Cerebellar nuclear complex (tissue), 1 donor: ENCODE measurements at places on chromosomes 1 and 21.

DNA sequence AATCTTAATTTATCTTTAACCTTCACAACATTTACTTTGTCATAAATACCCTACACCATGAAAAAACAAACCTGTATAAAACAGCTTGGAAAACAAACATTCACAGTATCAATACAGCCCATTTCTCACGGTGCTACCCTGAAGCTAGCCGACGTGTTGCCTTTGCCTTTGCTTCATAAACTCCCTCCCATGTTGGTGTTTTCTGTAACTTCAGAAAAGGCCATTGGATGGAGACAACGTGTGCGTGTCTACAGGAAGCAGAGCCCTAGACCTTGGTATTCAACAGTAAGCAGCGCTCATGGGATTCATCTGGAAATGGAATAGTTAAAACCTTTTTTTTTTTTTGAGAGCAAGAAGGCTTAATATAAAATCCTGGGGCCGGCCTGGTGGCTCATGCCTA is 7.2 kb upstream of the PRDM15 start:
- no peak for DNase-seq

GRCh38 chr1:199700551-199700950 is 327.0 kb upstream of the NR5A2 start:
- no peak for DNase-seq

DNA sequence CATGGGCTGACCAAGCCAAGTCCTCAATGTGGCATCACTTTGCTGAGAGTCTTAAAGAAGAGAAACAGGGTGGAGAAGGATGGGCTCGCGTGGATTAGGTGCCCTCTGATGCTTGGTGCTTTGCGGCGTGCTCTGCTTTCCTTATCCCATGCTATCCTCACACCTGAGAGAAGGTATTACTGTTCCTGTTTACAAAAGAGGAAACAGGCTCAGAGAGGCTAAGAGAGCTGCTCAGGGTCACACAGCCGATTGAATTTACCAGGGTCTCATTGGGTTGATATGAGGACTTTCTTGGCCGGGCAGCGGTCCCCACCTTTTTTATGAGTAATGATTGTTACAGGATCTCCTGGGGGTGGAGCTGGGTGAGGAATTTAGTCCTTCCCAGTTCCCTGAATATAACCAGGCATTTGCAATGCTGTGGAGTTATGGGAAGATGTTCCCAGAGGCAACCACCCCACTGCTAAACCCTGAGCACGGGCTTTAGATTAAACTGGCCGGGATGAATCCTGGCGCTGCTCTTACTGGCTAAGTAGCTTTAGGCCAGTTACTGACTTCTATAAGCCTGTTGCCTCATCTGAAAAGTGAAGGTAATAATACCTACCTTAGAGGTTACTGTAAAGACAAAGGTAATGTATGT is 4.5 kb downstream of the ASCL5 start:
- DNase-seq = no peak

DNA sequence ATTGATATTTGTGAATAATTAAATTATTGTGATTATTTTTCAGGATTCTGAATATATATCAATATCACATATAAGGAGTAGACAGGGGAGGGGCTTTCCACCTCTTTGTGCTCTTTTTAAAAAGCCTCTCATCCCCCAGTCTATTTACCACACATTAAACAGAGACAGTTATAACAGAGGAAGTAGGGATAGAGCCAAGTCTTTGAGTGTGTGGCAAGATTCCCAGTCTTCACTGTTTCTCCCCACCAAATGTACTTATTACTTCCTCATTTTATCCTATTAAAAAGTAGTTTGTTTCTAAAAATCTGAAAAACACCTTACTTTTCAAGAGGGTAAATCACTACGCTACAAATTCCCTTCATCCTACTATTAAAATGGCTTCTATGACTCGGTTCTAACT is 46.7 kb downstream of the EPS15 start:
- DNase-seq = no peak

DNA sequence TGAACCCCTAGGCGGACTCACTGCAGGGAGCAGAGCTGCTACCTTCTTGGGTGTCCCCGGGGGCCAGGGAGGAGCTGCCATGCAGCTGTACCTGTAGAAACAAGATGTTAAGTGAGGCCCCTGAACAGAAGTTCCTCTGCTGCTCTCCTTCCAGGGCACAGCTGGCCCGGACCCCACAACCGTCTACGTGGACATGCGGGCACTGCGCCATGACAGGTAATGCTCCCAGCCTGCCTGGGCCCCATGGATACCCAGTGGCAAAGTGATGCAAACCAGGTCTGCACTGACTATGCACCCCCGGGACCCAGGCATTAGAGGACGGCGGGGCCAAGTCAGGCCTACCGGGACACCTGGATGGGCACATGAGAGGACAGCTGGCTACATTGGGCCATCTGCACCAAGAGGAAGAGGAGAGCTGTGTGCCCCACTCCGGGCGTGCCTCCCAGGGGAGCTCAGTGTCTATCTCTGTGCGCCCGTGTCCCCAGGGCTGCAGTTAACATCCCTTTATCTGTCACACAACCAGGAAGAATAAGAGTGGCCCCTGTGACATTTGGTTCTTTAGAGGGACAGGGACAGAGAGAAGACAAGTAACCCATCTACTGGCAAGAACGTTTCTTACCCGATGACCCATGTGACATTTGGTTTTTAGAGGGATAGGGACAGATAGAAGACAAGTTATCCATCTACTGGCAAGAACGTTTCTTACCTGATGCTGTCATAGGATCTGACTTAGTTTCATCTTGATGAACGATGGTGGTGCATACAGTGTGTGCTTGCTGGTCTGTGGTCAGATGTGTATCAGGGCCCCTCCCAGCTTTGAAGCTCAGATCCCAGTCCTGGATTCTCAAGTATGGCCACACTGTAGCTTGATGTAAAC is 44.1 kb downstream of the S100B start:
- no peak for DNase-seq

DNA sequence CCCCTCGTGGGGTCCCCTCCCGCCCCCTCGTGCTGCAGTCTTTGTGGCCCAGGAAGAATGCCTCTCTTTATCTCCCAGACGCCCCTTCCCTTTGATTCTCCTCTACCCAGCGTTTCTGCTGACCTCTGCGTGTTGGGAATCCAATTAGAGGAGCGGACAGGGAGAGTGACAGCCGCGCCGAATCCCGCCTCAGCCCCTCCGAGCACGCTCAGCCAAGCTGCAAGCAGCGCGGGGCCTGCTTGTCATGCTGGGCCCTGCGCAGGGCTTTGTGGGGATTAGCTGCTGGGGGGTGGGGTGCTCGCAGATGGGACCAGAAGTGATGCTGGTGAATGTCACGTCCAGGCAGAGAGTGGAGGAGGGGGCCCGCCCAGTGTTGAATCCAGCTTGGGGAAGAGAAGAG is 91.1 kb downstream of the EPHB2 start:
- no peak for DNase-seq

GRCh38 chr1:27658951-27659496 is 13.0 kb downstream of the IFI6 start:
- no peak for DNase-seq

DNA sequence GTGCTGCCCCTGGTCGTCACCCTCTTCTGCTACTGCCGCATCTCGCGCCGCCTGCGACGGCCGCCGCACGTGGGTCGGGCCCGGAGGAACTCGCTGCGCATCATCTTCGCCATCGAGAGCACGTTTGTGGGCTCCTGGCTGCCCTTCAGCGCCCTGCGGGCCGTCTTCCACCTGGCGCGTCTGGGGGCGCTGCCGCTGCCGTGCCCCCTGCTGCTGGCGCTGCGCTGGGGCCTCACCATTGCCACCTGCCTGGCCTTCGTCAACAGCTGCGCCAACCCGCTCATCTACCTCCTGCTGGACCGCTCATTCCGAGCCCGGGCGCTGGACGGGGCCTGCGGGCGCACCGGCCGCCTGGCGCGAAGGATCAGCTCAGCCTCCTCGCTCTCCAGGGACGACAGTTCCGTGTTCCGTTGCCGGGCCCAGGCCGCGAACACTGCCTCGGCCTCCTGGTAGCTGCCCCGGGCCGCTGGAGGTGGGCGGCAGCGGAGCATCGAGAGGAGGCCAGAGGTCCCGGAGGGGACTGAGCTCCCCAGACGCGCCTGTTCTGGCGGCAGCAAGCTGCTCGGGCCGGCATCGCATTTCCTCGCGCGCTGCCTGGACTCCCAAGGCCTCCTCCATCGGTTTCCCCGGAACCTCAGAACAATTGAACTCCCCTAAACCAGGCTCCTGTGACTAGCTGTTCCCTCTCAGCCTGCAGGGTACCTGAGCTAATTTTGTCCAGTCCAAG is 1.1 kb downstream of the GPR25 start:
- DNase-seq = no peak

GRCh38 chr21:36218691-36219090 is 62.1 kb downstream of the DOP1B start:
- no peak for DNase-seq

DNA sequence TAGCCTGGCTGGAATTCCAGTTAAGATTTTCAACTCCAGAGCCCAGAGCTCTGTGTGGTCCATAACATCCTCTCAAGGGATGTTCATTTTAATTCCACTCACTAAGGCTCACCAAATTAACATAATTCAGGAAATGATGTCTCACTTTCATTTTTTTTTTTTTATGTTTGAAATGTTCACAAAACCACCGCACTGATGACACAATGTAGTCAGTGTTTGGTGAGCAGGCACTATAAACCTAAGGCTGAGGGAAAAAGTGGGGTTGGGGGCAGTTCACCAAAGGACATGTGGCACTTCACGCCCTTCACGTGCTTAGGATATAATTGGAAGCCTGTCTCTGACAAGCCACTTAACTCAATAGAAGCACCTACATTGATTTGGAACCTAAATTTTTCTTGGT is 177.3 kb upstream of the CAMK1G start:
- DNase-seq = no peak

GRCh38 chr1:53579221-53580008 is 120.2 kb downstream of the DMRTB1 start:
- no peak for DNase-seq

DNA sequence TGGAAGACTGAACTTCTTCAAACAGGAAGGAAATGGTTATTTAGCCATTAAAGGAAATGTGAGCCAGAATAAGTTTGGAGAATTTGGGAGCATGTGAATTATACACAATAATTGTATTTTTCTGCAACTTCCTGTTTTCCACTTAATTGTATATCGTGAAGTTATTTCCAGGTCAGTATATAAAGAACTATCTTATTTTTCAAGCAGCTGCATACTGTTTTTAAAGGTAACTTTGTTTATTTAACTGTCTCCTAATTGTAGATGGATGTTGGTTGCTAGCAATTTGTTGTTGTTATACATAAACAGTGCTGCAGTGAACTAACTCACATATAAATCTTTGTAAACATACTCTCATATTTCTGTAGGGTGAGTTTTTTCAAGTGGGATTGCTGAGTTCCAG is 180.3 kb downstream of the HLX start:
- DNase-seq = no peak

GRCh38 chr1:25657883-25658760 is 41.5 kb downstream of the MAN1C1 start:
- no peak for DNase-seq

DNA sequence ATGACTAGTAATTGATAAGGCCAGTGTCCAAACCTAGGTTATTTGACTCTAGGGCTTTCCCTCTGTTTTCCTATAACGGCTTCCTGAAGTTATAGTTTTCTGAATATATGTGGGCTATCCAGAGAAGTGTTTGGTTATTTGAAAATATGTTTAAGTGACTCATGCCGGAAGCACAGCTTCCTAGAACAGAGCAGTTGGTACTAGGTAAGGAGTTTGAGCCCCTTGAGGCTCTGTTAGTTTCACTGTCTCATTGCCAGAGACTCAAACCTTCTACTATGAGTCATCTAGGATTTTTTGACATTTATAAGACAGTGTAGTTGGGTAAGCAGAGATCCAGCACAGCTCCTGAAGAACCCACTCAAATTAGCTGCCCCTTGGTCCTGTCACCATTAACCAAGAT is 27.1 kb upstream of the LEPR start:
- DNase-seq = no peak

GRCh38 chr21:44867464-44867863 is 6.0 kb downstream of the PTTG1IP start:
- no peak for DNase-seq

DNA sequence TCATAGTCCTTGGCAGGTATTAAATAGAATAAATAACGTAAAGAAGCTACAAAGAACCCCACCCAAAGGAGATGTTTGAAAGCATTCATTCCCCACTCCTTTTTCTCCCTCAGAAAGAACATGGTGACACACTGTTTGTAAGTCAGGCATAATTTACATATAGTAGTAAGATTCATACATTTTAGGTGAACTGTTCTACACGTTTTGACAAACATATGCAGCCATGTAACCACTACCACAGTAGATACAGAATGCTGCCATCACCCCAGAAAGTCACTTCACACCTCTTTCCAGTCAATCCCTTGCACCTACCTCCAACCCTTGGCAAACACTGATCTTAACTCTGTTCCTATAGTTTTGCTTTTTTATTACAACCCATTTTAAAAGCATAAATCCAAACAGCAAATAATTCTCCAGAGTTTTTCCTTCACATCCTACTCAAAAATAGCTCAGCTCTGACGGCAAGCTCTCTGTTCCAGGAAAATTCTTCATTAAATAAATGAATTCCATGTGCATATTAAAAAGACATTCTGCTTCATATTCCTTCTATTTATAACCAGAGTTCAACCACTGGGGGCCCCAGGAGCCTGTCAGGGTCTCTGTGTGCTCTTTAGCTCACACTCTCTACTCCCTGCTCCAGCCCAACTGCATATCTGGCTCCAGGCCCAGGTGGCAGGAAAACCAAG is 258.8 kb downstream of the PLPP3 start:
- DNase-seq = no peak

- DNase-seq = no peak
Measured at GRCh38 chr21:32566741-32567389, 18.5 kb downstream of the TCP10L start.

GRCh38 chr1:46764402-46764801 is 34.4 kb upstream of the CYP4B1 start:
- DNase-seq = no peak

GRCh38 chr21:45950740-45951515 is 30.6 kb upstream of the COL6A1 start:
- DNase-seq = no peak

DNA sequence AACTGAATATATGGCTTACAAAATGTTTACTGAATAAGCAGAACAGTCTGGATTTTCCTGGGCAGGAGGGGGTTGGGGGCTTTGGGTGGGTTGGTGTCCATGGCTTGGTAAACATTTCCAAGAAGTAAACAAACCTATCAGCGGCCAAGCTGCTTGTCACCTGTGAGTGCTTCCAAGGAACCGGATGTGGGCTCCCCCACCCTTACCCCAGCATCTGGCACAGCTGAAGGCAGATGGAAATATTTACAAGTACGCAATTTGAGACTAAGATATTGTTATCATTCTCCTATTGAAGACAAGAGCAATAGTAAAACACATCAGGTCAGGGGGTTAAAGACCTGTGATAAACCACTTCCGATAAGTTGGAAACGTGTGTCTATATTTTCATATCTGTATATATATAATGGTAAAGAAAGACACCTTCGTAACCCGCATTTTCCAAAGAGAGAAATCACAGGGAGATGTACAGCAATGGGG is at the start of gene CLCA1:
CLCA1 (plus strand) TSS at position 427 of the 477 bp plus-strand sequence; CDS start at position 472, 45 bp downstream.
- no peak for DNase-seq

DNA sequence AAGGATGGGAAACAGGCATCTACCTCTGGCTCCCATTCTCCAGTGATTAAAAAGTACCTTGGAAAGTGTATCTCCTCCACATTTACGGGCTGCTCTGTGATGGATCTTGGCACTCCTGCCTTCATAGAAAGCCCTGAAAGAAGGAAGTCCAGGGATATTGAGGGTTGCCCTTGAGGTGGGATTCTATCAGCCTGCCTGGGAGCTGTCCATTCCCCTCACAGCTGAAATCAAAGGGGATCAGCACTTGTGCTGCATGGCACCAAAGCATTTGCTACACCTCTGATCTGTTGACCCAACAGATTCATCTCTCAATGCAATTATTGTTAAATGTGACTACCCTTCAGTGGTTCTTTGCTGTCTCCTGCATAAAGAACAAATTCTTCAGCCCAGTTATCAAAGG is 442.0 kb upstream of the RUNX1 start:
- DNase-seq = no peak

- DNase-seq = no peak
Measured at GRCh38 chr1:98884864-98885263, 119.8 kb downstream of the PLPPR5 start.
